ENCODE measurements at places on chromosomes 11 and 22.

GRCh38 chr11:130583801-130584211 is 135.4 kb downstream of the ADAMTS15 start:
- DNase-seq: no peak

- DNase-seq: no peak
Measured at GRCh38 chr11:17612221-17613188, 65.4 kb downstream of the OTOG start.

DNA sequence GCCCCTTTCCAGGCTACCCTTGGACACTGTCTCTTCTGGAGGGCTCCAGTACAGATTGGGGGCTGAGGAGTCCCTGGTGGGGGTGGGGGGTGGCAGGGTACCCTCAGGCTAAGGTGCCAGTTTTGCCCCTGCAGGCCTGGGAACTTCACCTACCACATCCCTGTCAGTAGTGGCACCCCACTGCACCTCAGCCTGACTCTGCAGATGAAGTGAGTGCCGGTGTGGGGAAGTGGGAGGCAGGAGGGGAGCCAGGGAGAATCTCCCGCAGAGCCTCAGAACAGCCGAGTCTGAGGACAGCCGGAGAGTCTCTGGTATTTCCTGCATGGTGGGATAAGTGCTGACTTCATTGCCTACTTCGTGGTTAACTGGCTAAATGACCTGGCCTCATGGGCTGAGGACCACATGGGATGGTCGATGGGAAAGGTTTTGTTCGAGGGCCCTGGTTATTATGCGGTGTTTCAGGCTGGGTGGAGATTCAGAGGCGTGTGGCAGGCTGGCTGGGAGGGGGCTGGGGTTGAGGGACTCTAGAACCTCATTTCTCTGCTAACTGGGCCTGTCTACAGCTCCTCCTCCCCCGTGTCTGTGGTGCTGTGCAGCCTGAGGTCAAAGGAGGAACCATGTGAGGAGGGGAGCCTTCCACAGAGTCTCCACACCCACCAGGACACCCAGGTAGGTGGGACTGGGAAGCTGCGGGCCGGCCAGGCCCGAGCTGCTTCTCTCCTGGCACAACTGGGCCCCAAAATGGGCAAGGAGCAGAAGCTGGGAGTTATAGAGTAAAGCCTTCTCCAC is 8.5 kb downstream of the TMEM258 start:
- no peak for DNase-seq

GRCh38 chr11:111526501-111526900 is 11.9 kb downstream of the HOATZ start:
- no peak for DNase-seq

GRCh38 chr11:1195682-1196515 is 27.0 kb upstream of the MUC5B start:
- DNase-seq: no peak
